ENCODE measurements at places on chromosomes 1 and 21.

DNA sequence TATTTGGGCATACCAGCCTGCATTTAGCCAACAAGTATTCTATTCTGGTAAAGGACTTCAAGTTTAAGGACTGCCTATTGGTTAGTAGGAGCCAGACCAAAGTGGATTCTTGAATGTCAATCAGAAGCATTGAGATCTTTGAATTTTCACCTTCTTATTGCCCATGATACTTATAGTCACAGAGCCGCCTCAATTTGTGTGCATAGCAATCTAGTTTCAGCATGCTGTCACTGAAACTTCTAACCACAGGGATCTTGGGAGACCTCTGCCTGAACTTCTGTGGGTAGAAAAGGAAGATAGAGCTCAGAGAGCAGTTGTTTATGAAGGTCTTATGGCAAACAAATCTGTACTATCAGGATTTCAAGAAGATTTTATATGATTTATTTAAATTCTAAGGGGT, 501.4 kb upstream of the USP24 start:
- DNase-seq: no peak

GRCh38 chr1:100734676-100735075, 15.1 kb downstream of the VCAM1 start:
- no peak for DNase-seq

GRCh38 chr1:2350911-2351655, 40.3 kb downstream of the MORN1 start:
- no peak for DNase-seq

DNA sequence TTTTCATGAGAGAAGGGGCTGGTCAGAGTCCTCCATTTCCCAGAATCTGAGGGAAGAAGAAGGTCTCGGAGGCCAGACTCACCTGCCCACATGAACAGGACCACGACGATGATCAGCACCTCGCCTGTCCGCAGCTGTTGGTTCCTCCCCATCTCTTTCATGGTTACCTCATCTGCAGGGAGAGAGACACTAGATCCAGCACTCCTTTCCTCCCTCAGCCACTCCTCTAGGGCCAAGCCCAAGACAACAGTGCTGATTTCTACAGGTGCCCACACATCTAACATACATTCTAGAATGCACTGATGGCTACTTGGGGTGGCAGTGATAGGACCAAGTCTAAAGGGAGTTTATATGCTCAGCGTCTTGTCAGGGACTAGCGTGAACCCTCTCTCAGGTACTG, 3.0 kb downstream of the FNDC5 start:
- DNase-seq: no peak

DNA sequence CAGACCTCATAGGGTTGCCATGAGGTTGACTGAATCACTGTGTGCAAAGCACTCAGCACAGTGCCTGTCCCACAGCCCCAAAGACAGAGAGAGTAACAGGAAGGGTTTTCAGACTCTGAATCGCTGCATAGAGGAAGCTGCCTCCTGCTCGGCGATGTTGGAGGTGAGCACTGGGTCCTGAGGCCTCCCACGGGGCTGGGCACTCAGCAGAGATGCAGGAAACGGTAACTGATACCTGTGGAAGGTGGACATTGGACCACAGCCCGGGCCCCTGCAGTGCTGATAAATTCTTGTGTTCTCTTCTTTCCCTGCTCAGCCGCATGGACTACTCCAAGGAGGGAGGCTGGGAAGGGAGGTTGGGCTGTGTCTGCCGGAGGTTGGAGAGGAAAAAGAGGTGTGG, 389.7 kb downstream of the PTPRU start:
- DNase-seq: no peak

DNA sequence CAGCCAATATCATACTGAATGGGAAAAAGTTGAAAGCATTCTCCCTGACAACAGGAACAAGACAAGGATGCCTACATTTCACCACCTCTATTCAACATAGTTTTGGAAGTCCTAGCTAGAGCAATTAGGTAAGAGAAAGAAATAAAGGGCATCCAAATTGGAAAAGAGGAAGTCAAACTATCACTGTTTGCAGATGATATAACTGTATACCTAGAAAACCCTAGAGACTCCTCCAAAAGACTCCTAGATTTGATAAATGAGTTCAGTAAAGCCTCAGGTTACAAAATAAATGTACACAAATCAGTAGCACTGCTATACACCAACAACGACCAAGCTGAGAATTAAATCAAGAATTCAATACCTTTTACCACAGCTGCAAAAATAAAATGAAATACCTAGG, 171.3 kb upstream of the HP1BP3 start:
- DNase-seq: no peak

GRCh38 chr1:44464361-44464760, 59.3 kb downstream of the RNF220 start:
- no peak for DNase-seq

All from Jurkat, Clone E6-1 (cell line).